ENCODE measurements at places on chromosomes 16 and 17.

DNA sequence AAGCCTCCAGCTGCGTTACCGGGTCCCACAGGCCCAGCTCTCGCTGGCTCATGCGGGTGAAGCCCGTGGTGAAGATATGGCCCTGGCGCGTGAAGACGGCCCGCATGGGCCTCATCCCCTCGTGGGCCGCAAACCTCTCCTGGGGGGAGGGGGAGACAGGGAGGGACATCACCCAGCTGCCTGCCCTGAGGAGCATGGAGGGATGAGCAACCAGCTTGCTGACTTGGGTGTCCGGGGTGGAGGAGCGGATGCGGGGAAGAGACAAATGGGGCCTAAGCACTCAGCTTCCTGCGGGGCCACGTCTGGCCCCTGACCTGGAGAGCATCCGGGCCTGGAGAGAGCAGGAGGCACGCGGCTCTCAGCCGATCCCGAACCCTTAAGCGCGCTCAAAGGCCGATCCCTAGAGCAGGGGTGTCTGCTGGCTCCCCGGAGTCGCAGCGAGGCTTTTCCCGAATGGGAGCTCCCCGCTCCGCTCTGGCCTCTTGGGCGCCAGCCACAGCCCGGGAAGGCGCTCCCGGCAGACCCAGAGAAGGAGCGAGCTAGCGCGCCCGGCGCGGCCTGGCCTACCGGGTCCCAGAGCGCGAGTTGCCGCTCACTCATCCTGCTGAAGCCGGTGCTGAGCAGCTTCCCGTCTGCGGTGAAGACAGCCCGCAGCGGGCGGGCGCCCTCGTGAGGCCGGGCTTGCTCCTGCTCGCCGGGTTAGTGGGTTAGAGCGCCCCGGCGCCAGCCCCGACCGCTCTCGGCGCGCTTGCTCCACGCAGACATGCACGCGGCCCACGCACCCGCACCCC, 5.0 kb downstream of the CORO6 start:
- peak; percentile 89 for DNase-seq

GRCh38 chr17:14935139-14935841, 329.8 kb downstream of the PMP22 start:
- no peak for DNase-seq

GRCh38 chr17:15380446-15380845, 39.0 kb upstream of the TEKT3 start:
- no peak for DNase-seq

DNA sequence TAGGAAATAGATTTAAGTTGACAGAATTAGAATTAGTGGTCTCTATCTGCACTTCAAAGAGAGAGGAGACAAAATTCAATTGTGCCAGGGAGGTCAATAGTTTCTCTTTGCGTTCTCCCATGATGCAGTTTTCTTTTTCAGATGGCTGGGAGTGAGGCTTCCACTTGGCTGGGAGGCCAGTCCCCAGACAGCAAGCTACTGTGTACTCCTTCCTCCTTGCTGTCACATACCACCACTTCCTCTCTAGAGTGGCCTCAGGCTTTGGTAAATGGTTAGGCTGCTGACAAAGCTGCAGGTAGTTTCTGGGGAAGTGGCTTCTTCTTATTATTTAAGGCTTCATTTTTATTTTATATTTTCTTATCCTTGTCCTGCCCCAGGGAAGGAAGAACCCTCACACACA, 106.2 kb upstream of the HS3ST4 start:
- DNase-seq: no peak

DNA sequence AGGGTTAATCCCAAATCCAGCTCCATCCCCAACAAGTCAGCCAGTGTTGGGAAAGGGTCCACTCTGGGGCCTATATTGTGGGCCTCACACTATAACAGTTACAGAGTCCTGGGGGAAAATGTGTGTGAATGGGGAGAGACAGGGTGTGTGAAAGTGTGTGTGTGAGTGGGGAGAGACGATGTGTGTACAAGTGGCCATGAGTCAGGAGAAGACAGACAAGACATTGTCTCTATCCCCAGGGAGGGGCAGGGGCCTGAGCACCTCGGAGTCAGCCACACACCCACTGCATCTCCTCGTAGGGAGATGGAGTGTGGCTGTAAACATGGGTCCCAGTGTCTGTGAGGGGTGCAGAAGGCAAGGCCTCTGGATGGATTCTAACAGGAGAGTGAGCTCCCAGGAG, 2.9 kb downstream of the CRHR1 start:
- no peak for DNase-seq

GRCh38 chr16:879986-880385, 79.5 kb upstream of the GNG13 start:
- DNase-seq: no peak

GRCh38 chr17:68318103-68318991, 27.1 kb downstream of the ARSG start:
- DNase-seq: no peak

- DNase-seq: no peak
Observed at GRCh38 chr17:50443505-50443974, 17.5 kb downstream of the ACSF2 start.

- DNase-seq: no peak
Observed at GRCh38 chr16:88972349-88972748, 4.7 kb downstream of the CBFA2T3 start.

DNA sequence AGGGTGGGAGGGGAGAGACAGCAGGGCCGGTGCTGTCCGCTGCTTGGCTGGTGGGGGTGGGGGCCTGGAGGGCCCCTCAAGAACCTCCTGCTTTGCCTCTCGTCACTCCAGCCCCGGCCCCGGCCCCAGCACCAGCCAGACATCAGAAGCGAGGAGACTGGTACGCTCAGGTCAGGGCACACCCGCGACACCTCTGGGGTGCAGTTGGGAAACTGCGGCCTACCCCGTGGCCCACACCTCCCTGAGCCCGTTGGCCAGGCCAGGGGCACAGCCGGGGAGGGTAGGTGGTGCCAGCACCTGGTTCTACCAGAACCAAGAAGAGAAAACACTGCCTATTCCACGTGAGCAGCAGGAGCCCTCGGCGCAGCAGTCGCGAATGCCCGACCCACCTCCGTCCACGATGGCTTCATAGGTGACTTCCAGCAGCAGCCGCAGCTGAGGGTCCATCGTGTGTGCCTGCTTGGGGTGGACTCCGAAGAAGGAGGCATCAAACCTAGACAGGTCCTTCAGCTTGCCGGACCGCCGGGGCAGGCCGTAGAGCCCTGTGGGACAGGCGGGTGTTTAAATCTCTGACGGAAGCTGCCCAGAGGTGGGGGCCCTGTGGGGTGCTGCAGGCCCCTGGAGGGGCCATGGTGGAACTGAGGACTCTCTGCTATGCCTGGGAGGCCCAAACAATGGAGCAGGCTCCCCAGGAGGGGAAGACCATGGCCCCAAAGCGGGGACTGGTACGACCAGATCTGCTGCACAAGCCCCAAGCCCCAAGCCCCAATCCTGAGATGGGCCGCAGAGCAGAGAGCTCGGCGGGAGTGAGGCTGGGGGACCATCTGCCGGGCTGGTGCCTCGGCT, 2.9 kb downstream of the FASN start:
- DNase-seq: no peak

- DNase-seq: no peak
Observed at GRCh38 chr17:2383628-2384167, 17.2 kb downstream of the MNT start.

DNA sequence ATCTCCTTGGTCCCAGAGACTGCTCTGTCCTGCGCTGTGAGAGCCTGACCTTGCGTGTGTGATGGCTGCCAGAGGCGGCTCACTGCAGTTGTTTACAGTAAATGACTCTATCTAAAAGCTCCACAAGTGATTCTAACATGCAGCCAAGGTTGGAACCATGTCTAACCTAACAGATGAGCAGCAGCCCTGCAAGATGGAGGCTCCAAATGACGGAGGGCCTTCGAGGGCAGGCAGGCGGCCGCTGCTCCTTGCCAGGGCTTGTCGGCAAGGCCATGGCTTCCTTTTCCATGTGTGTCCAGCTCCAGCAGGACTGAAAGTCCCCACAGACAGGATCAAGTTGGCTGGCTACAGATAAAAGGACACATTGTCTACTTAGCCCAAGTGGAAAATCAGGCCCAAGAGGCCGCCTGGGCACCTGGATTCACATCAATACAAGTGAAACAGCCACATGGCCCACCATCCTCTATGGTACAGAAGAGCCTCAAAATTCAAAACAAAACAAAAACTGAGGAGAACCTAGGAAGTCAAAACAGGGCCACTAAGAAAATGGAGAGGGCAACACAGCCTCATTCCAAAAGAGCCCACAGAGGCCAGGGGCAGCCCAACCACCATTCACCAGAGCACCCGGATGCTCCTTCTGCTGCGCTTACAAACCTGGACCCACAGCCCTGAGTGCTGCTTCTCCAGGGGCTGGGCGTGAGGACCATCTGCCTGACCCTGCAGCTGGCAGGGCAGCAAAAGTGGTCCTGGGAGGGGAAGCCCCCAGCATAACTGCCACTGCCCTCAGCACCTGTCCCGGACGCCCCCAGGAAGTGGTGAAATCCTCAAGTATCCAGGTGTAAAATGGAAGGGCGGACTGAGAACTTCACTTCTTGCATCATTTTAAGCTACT, 65.0 kb downstream of the AMFR start:
- DNase-seq: peak; percentile 0

DNA sequence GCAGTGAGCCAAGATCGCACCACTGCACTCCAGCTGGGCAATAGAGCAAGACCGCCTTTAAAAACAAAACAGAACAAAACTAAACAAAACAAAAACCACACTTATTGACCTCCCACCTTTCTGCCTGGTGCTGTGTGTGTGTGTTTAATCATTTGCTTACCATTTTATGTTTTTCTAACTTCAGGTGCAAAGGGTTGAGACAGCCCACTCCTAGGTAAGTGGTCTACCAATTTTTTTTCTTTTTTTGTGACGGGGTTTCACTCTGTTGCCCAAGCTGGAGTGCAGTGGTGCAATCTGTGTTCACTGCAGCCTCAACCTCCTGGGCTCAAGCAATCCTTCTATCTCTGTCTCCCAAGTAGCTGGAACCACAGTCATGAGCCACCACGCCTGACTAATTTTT, 65.8 kb downstream of the SALL1 start:
- no peak for DNase-seq

DNA sequence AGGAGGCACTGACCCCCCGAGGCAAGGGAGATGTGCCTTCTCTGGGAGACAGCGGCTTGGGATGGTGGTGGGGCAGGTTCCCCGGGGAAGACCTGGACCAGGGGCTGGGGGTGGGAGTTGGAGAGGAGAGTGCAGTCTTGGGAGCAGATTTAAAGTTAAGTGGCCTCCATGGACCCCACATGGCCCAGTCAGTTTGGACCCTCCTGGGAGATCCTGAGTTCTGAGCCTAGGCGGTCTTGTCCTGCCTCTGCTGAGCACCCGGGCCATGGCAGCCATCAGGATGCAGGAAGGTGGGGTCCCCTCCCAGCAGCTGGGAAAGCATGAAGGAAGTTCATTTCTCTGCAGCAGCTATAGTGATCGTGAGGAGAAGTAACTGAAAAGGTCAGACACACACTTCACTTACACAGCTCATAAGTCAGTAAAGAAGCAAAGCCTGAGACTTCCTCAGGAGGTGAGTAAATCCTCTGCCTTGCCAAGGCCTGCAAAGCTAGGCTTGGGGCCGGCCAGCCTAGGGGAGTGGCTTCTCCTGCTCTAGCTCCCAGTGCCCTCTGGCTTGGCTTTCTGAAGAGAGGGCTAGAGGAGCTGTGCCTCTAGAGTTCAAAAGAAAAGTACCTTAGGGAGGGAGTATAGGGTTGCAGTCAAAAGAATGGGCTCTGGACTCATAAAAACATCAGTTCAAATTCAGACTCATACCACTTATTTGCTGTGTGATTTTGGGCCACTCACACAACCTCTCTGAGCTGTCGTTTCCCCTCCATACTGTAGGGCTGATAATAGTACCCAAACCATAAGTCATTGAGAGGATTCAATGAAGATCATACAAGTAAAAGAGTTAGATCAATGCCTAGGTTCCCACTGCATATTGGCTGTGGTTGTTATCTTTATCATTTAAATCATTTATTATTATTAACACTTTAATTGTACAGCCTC, 31.0 kb upstream of the C16orf78 start:
- DNase-seq: no peak

- DNase-seq: no peak
Observed at GRCh38 chr16:57256601-57257395, 11.7 kb downstream of the ARL2BP start.

GRCh38 chr16:54453871-54454270, 167.3 kb upstream of the IRX3 start:
- no peak for DNase-seq

GRCh38 chr17:65332779-65333178, 195.6 kb downstream of the RGS9 start:
- no peak for DNase-seq

Measured in activated naive CD4-positive, alpha-beta T cell treated with Interleukin-2 at 50 U/mL for 16 hours (primary cell).